Myocyte (in vitro differentiated cells): ENCODE measurements at places on chromosomes 12 and 14. TPM values are rescaled to one million over a fixed set of nuclear protein-coding genes. Genes with fewer than 3 reads are reported as not detected.

The ISM2 gene
- total RNA-seq = 0.05 TPM in 1 of 2 replicates, not detected in the other

The FGFR1OP2 gene
- total RNA-seq = 55.0 and 62.0 TPM in 2 replicates

The NTN4 gene
- 19.8 and 33.2 TPM in 2 replicates for total RNA-seq

The MYO1H gene
- not detected in 2 replicates for total RNA-seq

The AQP2 gene
- total RNA-seq = not detected in 2 replicates

The CEP290 gene
- 13.9 and 16.8 TPM in 2 replicates for total RNA-seq

The CLEC4A gene
- total RNA-seq = 1.4 TPM in 1 of 2 replicates, not detected in the other

The COX8C gene
- total RNA-seq = not detected in 2 replicates

The HOXC11 gene
- total RNA-seq = 2.2 TPM in 2 replicates

The DPPA3 gene
- total RNA-seq = not detected in 2 replicates

The CLEC12A gene
- not detected in 2 replicates for total RNA-seq

The RAB5B gene
- 74.9 and 76.4 TPM in 2 replicates for total RNA-seq

- DNase-seq = no peak
These were observed 1082.4 kb downstream of the TMTC2 start for GRCh38 chr12:83769151-83769550.

DNA sequence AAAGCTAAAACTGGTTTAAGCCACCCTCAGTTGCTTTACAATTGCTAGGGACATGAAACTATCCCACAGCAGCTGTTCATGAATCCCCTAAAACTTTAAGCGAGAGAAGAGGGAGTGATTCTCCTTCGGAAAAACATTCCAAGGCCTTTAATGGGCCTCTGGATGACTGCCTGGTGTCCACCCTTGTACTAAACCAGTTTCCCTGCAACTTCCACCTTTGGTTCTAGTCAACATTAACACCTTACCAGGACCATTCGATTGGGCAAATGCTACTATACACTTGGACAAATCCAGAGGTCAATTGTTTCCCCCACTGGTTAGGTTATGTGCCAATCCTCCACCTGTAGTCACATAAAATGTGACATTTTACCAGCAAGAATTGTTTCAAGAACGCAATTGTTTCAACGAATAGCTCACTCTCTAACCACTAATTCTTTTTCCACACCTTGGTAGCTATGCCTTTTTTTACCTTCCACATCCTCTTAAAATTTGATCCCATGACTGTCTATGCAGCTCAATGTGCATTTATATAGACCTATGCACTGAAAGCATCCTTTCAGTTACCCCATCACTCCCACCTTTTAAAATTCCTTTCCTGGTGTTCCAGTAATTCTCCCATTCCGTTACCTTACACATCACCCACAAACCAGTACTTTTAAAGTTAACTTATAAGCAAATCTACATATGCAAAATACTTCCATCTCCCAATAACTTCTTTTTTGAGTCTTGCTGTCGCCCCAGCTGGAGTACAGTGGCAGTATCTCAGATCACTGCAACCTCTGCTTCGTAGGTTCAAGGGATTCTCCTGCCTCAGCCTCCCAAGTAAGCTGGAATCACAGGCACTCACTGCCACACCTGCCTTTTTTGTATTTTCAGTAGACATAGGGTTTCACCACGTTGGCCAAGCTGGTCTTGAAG lies 3.6 kb downstream of the UBC start:
- peak; percentile 11 for DNase-seq

- peak; percentile 59 for DNase-seq
These were observed 418 bp upstream of the MYG1 start for GRCh38 chr12:53299101-53299453.

DNA sequence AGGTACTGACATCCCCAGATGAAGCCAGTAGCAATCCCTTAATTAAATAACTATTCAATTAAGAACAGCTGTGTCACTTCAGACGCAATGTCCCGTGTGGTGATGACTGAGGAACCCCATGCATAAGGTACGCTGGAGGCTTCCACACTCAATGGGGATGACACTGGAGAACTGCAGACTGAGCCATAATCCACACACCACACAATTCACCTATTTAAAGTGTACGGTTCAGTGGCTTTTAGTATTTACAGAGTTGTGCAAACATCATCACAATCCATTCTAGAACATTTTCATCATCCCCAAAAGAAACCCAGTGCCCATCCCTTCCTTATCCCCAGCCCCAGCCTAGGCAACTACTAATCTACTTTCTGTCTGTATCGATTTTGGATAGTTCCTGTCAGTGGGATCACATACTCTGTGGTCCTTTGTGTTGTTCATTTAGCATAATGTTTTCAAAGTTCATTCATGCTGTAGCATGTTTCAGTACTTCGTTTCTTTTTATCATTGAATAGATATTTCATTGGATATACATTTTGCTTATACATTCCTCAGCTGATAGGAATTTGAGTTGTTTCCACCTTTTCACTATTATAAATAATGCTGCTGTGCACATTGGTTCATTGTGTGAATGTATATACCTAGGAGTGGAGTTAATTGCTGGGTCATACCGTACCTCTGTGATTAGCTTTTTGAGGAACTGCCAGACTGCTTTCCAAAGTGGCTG lies 61.1 kb downstream of the NINJ2 start:
- no peak for DNase-seq

DNA sequence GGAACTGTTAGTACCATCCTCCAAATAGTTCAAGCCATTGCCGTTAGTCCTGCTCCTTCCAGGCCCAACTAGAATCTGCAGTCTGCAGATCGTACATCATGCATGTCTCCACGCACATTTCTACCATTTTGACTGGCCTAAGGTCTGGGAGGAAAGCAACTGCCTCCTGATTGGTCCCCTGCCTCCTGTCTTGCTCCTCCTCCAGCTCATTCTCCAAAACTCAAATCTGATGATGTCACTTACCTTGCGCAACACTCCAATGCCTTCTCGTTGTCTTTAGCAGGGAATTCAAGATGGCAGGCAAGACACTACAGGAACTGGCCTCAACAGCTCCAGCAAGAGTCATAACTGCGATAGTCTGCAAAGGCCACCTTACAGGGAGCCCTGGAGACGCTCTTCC lies 9.7 kb upstream of the HCAR1 start:
- DNase-seq = no peak

- no peak for DNase-seq
These were observed 34.1 kb downstream of the NOC4L start for GRCh38 chr12:132178316-132178715.

DNA sequence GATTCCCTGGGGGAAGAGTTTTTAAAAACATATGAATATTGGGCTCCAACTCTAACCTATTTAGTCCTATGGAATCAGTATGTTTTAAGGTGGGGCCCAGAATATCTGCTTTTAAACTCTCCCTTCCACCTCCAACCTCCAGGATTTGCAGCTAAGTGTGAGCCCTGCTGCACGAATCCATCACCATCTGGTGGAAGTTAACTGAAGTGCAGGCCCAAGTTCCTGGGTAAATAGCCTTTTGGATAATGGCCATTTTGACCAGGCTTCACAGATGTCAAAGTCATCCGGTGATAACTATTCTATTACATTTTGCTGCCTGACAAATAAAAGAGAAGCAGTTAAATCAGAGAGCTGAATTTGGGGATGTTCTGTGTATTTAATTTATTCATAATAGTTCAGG lies 58.1 kb upstream of the RMST start:
- peak; percentile 3 for DNase-seq

GRCh38 chr14:20195911-20196310 lies 5.2 kb downstream of the OR11G2 start:
- peak; percentile 13 for DNase-seq

DNA sequence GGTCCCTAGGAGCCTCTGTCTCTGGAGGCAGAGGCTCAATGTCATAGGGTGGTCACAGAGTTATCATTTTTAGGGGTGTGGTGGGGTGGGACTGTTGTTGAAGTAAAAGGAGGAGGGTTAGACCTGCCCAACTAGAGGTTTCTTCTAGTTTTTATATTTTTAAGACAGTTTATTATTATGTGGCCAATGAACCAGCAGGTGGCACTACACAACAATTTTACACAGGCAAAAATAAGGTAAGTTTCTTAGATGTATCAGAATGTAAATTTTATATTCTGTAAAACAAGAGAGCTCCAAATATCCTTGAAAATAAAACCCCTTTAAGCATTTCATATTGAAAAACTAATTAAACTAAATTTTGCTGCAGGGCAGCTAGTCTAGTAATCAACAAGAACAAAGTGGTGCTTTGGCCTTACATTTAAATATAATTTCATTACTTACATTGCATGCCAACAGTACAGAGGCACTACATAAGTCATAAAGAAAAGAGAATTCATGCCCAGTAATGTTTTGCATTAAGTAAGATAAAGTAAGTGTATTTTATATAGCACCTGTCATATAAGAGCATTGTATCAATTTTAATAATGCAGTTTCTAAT lies 22.2 kb upstream of the OVCH1 start:
- peak; percentile 67 for DNase-seq
